HS-27A (cell line): ENCODE measurements at places on chromosomes 5 and 9.

GRCh38 chr9:21853414-21853813, 51.0 kb downstream of the MTAP start:
- no peak for DNase-seq

DNA sequence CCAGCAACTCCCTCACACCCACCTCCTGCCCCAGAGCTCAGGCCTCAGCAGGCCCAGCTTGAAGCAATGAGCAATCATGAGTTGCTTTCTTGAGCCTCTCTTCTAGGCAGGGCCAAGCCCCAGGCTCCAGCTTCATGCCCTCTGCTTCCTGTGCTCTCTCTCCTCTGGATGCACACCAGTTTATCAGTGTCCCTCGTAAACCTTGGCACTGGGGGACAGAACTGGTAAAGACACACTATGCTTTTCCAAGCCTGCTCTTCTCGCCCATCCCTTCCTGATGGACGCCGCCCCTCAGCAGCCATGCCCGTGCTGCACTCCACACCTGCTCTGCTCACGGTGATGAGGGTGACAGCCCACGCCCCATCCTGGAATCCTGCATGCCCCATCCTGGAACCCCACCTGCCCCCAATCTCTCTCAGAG, 49.4 kb upstream of the ORM1 start:
- DNase-seq, result no peak

DNA sequence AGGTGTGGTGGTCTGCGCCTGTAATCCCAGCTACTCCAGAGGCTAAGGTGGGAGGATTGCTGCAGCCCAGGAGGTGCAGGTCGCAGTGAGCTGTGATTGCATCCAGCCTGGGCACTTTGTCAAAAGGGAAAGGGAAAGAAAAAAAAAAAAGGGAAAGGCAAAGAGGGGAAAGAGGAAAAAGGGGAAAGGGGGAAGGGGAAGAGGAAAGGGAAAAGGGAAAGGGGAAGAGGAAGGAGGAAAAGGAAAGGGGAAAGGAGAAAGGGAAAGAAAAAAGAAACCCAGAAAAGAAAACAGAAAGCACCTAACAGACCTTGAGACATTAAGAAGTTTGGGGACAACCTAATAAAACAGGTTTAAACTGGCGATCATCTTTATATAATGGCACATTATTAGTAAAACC, 40.0 kb downstream of the IDNK start:
- no peak for DNase-seq

DNA sequence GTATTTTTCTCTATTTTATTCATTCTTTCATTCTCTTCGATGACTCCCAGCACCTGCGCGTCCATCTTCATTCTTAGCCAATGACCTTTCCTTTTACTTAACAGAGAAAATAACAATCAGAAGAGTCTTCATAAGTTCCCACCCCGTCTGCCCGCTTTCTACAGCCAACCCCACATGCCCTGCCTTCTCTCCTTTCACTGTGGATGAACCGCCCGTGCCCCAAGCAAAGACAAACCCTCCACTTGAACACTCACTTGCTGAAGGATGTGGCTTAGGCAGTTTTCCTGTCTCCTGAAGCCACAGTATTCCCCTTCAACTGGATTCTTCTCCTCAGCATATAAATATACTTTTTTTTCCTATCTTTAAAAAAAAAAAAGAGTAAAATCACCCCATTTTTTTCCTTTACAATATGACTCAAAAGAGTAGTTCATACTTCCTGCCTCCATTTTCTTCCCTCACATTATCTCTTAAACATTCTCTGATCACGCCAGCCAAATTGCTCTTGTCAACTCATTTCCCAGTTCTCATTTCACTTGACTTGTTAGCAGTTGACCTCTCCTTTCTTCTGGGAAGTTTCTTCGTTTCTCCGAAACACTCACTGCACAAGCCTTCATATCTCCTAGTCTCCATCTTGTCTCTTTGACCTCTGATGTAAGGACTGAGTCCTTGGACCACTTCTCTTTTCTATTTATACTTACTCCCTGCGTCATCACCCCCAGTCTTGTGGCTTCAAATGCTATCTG, 11.1 kb downstream of the NIPSNAP3B start:
- DNase-seq, result no peak

- no peak for DNase-seq
Observed at GRCh38 chr9:73872701-73873100, 624.4 kb upstream of the RORB start.

- DNase-seq, result no peak
Observed at GRCh38 chr9:90774682-90775081, 26.9 kb upstream of the SYK start.

GRCh38 chr9:2620919-2621721, 467 bp upstream of the VLDLR start:
- peak; percentile 40 for DNase-seq

DNA sequence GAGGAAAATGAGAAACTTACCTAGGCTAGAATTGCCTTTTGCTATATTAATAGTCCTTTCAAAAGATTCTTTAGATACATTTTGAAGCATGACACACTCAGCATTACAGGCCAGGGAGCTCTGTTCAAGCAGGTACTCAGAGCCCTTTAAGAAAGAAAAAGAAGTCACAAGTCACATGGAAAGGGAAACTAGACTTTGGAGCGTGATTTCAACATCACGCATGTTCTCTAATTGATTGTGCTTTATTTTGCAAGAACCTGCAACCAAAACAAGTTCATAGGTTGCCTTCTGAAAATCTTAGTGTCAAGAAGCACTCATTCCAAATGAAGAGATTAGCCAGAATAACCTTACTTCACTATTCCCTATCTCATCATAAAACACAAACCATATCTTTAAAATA, 103.8 kb downstream of the MPDZ start:
- DNase-seq, result no peak

GRCh38 chr5:1192971-1193590, 8.3 kb upstream of the SLC6A19 start:
- no peak for DNase-seq

GRCh38 chr9:37806271-37806670, 5.7 kb downstream of the DCAF10 start:
- DNase-seq, result no peak

DNA sequence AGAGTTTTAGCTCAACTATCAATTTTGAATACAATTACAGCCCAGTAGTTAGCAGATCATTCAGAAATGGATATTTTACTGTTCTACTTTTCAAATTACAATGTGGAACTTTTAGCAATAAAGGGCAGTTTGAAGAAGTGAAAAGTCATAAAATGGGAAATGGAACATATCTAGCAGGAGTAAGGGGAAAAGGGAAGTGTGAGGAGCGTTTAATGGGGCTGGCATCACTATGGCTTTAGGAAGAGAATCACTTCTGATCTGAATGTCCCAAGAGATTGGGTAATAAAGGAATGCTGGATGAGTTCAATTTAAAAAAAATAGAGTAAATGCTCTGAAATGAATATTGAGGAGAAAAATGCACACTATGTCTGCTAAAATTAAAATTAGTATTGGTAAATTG, 77.4 kb downstream of the ATPSCKMT start:
- DNase-seq, result no peak

DNA sequence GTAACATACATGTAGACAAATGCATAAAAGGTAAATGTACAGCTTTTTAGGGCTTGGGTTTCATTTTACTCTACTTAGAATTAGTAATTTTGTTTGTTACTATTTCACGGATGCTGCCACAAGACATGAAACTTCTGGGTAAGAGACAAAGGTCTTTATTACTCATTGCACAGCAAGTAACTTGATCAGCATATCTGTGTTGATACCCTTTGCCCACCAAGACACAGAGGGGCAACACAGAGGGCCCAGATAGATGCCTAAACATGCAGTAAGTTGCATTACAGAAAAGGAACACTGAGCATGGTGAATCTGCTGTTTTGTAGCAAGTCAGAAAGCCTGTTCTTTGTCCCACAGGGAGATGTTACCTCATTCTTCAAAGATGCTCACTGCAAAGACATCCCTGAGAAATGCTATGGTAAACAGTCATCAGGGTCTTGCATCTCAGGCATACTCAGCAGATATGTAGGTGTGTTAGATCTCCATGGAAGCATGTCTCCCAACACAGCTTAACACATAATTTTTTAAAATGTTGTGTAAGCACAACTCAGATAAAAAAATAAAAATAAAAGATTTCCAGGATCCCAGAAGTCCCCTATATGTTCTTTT, 10.3 kb downstream of the ITGA2 start:
- DNase-seq, result no peak

DNA sequence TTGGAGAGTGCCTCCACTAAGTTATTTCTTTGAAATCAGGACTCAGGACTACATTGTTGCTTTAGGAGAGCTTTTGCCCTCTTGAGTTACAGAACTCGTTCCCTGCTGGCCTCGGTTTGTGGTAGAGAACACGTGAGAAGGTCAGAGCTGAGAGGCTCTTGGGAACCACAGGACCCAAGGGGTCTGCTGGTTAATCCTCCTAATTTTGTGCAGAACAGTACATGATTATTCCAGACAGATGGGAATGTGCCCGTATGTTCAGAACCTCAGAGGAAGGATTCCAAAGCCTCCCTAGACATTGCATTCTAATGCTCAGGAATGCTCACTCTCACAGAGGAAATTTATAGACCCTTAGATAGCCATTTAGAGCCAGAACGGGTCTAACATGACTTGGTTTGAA, 25.2 kb upstream of the BASP1 start:
- DNase-seq, result no peak

GRCh38 chr5:36733183-36733582, 126.8 kb downstream of the SLC1A3 start:
- no peak for DNase-seq

GRCh38 chr5:63697811-63698210, 264.4 kb downstream of the HTR1A start:
- DNase-seq, result no peak

DNA sequence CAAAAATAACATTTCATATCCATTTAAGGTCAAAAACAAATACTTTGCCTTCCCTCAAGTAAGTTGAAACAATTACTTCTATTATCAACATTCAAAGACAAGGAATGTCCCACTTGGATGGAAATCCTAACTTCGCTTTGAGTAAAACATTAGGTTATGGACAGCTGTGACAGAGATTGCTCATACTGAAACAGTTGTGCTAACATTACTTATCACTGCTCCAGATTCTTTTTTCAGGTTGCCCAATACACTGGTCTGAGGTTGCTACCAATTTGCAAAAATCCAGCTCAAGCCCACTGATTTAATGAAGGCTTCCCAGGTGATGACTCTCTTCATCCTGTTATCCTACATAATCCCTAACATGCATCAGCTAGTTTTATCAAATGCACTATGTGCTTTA, 98.3 kb downstream of the UBAP2 start:
- no peak for DNase-seq

- DNase-seq, result no peak
Observed at GRCh38 chr5:56737951-56738606, 77.3 kb upstream of the MAP3K1 start.

GRCh38 chr5:178469975-178470759, 120.0 kb downstream of the COL23A1 start:
- DNase-seq, result no peak
